NCI-H1417 treated with DMSO at 0.1 percent for 48 hours (cell line): ENCODE measurements at places on chromosomes 13 and 19.

- DNase-seq, result no peak
Measured at GRCh38 chr19:53580871-53581835, 43.2 kb downstream of the ZNF331 start.

DNA sequence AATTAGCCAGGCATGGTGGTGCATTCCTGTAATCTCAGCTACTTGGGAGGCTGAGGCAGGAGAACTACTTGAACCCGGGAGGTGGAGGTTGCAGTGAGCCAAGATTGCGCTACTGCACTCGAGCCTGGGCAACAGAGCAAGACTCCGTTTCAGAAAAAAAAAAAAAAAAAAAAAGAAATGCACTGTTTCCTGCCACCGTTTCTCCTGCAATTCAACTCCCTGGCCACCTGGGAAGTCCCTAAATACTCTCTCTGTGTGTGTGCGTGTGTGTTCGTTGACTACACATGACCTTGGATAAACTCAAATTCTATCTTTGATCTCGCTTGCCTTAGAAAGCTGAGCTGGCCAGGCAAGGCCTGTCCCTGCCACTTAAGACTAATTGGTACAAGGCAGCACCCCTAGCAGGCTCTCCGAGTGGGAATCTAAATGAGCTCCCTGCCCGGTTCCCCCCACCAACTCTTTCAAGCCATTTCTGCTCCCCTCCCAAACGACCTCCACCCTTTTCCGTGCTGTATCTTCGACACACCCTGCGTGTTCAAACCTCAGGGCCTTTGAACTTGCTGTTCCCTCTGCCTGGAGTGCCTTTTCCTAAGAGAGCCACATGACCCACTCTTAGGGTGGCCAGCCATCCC, 5.2 kb upstream of the BCAT2 start:
- DNase-seq, result no peak

DNA sequence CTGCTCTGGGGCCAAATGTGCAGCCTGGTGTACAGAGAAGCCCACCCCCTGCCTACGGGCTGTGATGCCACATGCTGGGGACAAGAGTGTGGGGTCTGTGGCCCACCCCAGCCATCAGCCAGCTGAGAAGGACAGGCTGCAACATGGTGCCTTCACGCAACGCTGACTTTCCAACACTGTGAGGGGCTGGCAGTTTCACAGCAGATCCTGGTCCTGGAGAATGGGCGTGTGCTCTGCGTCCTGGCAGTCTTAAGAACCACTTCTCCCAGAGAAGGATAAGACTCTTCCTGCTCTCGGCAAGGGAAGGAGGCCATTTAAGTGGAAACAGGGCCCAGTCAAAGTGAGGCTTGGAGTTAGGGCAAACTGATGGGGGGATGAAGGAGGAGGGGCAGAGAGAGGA, 4.6 kb downstream of the LRRC4B start:
- no peak for DNase-seq

- DNase-seq, result no peak
Measured at GRCh38 chr13:103395139-103395538, 328.9 kb upstream of the SLC10A2 start.

GRCh38 chr13:90485436-90485835, 862.1 kb upstream of the MIR17HG start:
- DNase-seq, result no peak

DNA sequence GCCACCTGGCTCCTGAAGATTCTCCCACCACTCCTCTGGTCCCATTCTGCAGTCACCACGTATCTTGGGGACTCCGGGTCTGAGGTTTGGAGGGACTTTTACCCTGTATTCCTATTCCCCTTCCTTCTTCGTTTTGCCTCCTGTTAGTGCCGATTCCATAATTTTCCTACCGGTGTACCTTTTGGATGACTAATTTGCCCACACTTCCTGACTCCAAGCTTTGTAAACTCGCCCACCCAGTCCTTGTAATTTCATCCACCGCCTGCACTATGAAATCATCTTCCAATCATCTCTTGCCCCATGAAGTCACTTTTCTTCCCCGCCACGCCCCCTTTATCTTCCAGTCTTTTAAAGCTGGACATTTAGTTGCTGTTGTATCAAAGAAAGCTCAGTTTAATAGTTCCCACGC, 572 bp downstream of the UCHL3 start:
- DNase-seq, result no peak

GRCh38 chr13:77916488-77916887, 2.1 kb downstream of the EDNRB start:
- DNase-seq, result no peak

DNA sequence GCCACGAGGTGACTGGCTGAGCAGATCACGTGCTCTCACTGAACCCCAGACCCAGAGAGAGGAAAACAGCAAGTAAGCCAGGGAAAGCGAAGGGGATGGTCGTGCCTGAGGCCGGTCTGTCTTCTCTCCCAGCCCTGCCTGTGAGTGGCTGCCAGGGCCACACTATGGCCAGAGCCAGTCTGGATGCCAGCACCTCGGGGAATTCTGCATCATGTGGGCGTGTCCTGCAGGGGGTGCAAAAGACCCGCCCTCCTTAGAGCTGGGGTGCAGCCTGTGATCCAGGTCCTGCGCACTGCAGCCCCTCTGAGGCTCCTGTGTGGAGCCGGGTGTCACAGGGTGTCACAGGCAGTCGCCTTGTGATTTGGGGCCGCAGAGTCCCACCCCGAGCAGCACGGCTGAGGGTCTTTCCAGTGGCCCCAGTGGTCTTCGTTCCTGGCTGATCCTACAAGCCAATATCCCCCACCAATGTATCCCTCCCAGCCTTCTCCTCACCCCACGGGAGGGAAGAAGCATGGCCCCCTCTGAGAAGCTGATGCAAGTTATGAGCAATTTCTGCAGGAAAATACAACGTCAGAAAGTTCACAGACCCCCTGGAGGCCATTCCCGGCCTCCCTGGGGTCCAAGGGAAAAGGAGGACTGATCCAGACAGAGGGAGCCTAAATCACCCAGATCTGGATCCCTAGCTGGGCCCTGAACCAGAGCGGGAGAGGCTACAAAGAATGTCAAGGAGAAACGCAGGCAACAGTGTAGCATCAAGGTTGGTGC, 7.7 kb downstream of the PPP1R12C start:
- no peak for DNase-seq

GRCh38 chr13:20161275-20161950, 561 bp upstream of the GJA3 start:
- DNase-seq, result no peak

- no peak for DNase-seq
Measured at GRCh38 chr13:35988648-35989081, 142.5 kb downstream of the DCLK1 start.

DNA sequence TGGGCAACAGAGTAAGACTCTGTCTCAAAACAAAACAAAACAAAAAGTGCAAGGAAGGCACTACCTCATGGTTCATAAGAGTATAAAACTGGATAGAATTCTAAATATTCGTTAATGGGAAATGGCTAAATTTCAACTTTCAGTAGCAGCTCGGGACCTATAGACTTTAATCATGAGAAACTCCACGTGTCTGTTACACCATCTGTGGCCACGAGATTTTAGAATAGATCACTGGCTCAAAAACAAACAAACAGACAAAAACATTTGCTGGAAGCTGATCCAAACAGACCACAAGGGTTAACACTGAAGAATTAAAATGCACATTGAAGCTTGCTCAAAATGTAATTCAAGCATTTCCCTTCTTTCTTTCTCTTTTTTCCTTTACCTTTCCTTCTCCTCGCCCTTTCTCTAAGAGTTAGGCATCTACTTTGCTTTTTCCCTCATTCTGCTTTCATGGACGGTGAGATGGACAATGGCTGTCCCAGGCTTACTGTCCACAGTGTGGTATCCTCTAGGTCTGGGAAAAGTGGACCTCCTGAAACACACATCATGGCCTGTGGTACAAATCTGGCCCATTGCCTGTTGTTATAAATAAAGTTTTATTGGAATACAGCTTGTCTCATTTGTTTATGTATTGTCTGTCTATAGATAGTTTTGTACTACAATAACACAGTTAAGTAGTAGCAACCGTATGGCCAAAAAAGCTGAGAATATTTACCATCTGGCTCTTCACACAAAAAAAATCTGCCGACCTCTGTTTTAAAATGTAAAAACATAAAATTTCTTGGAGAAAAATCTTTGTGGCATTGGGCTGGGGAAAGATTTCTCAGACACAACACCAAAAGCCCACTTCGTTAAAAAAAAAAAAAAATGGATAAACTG, 10.3 kb downstream of the ELAVL1 start:
- DNase-seq, result no peak

DNA sequence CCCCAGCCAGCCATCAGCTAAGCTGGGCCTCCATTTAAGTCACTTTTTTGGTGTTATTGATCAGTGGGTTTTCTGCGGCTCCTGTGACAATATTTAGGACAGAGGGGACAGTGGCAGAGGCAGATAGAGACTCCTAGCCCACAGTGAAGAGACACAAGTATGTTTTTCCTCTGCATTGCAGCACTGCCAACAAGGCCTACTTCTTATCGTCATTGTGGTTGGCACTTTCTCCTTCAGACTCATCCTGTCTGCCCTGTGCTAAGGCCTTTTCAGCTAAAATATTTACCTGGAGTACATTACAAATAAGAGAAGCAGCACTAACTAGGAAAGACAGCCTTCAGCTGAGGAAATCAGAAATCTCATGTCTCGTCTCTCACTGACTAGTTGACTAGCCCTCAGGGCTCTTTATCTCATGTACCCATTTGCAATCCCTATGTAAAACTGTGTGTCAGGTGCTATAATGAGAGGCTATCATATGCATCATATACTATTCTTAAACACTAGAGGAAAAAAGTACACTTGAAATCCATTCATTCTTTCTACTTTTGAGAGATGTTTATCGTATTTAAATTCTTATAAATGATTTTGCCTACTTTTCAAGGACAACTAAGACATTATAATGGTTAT, 62.2 kb downstream of the ZAR1L start:
- DNase-seq, result no peak

- no peak for DNase-seq
Measured at GRCh38 chr13:88958821-88959220, 1287.7 kb downstream of the SLITRK5 start.

DNA sequence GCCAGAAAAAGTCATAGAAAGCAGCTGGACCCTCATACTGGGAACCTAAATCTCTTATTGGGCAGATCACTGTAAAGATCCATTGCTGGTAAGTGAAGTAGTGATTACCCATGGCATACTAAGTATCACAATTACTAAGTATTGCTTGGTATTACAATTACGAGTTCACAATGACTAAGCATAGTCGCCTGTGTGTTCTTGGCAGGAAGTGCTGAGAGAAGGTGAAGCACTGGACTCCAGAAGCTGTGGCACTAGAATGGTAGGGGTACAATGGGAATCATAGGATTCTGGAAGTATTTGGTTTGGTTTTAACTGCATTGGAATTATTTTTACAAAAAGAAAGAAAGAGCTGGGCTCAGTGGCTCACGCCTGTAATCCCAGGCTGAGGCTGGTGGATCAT, 20.3 kb downstream of the LGALS16 start:
- DNase-seq, result no peak

DNA sequence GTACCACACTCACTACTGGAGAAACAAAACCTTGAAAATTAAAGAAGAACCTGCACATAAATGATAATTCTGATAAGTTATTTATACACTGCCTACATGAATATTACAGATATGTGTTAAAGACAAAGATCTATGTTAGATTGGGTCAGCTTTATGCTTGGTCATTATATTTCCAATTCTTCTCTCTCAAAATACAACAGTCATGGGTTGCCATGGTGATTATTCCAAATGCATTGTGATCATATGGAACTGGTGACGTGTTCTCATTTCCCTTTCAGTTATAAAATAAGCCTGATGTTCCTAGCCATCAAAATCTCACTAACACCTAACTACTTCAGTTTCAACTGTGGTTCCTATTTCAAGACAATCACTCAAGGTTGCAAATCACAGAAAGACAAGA, 1416.4 kb downstream of the UQCRFS1 start:
- DNase-seq, result no peak

GRCh38 chr19:38667661-38668171, 20.3 kb downstream of the ACTN4 start:
- DNase-seq, result no peak

GRCh38 chr13:50421473-50422130, 406.4 kb downstream of the KCNRG start:
- peak; percentile 95 for DNase-seq

GRCh38 chr19:29644210-29644609, 21.1 kb upstream of the PLEKHF1 start:
- no peak for DNase-seq

GRCh38 chr19:40381321-40381720, 8.7 kb downstream of the HIPK4 start:
- DNase-seq, result no peak

- no peak for DNase-seq
Measured at GRCh38 chr19:45866400-45867176, 2.5 kb downstream of the FOXA3 start.

DNA sequence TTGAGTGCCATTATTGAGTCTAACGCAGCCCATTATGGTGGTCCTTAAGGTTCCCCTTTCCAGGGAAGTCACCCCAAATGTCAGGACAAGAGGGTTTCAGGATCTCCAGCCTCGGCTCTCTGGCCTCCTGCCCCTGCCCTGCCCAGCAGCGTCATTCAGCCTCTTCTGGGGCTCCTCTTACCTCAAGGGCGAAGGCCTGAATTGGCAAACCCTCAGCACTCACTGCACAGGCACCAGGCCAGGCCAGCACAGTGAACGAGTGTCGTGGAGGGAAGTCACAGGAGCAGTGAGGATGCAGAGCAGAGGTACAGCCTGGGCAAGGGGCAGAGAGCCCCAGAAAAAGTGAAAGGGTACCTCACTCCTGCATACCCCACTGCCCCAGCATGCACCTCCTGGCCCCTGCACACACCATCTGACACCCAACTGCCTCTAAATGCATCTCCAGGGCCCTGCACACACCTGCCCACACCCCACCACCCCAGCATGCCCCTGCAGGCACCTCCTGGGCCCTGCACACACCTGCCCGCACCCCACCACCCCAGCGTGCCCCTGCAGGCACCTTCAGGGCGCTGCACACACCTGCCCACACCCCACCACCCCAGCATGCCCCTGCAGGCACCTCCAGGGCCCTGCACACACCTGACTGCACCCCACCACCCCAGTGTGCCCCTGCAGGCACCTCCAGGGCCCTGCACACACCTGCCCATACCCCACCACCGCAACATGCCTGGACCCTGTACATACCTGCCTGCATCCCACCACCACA, 19.8 kb downstream of the SLC25A42 start:
- no peak for DNase-seq

DNA sequence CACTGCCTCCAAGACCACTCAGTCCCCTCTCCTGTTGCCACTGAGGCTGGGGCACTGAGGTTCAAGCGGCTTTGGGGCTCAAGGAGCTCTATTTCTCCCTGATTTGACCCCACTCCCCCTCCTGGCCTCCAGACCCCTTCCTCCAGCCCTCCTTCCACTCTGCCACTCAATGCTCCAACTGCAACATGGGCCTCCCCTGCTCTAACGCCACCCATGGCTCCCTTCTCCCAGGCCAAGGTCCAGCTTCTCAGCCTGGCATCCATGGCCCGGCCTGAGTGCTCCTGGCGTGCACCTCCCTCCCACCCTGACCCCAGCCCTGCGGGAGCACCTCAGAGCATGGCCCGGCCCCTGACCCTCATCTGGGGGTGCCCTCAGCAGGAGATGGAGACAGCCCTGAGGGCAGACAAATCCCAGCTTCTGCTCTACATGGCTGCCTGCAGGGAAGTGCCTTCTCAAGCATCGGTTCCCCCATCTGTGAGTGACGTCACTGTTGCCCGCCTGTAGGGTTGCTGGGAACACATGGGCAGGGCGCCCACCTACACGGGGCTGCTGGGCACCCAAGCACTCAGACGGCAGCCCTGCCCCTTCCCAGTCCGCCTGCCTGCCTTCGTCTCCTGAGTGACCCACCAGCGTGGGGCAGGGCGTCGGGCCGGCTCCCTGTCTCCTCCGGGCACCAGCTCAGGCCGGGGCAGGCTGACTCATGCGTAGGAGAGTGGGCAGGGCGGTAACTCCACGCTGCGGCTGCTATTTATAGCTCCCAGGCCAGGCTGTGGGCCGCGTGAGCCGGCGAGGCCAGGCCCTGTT, 1.6 kb upstream of the DIRAS1 start:
- no peak for DNase-seq
